ENCODE measurements at places on chromosomes 4 and X.

DNA sequence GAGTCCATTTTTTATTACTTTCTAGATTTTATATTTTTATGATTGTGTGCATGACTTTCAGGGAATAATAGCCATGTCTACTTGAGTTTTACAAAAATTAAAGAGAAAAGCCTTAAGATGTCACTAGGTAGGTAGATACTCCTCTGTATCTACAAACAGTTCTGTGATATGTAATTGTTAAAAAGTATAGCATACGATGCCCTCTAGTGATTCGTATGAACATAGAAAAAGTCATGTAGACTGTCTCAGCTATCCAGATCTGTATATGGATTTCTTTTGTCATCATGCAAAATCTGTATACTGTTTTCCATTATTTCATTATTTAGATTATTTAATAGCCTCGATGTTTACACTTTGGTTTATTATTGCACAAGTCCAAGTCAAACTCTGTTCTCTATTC is 856.6 kb downstream of the CENPC start:
- DNase-seq: no peak

GRCh38 chr4:123849495-123849894 is 452.9 kb downstream of the SPRY1 start:
- no peak for DNase-seq

DNA sequence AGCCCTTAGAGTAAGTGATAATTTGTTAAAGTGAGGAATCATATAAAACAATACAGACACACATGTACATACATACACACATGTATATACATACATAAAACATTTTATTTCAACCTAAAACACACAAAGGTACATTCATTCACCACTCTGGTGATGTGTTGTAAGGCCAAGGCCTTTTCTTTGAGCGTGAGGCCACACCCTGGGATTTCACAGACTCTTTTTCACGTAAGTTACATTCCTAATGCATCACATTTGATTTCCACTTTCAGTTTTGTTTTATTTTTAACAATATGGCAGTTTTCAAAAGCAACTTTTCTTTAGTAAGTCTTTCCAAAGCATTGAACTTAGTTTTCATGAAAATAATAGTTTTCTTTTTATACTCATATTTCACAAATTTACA is 170.7 kb downstream of the COL4A6 start:
- no peak for DNase-seq

DNA sequence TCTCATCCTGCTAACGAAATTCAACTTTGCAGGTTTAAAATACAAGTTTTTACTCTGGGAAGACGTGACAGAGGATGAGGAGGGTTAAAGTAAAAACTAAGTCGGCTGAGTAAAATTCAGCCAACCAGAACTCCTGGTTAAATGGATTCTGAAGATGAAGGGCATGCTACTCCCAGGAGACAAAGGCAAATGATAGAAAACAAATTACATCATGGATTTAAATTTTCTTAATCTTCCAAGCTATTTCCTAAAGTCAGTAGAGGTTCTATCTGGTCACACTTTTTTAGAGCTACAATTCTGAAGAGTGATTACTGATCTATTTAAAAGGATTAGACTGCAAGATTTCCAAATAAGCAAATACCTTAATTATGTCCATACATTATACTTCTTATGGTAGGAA is 47.9 kb downstream of the ZNF827 start:
- no peak for DNase-seq

- DNase-seq: no peak
These were observed 27.9 kb upstream of the LCORL start for GRCh38 chr4:18049446-18049845.

DNA sequence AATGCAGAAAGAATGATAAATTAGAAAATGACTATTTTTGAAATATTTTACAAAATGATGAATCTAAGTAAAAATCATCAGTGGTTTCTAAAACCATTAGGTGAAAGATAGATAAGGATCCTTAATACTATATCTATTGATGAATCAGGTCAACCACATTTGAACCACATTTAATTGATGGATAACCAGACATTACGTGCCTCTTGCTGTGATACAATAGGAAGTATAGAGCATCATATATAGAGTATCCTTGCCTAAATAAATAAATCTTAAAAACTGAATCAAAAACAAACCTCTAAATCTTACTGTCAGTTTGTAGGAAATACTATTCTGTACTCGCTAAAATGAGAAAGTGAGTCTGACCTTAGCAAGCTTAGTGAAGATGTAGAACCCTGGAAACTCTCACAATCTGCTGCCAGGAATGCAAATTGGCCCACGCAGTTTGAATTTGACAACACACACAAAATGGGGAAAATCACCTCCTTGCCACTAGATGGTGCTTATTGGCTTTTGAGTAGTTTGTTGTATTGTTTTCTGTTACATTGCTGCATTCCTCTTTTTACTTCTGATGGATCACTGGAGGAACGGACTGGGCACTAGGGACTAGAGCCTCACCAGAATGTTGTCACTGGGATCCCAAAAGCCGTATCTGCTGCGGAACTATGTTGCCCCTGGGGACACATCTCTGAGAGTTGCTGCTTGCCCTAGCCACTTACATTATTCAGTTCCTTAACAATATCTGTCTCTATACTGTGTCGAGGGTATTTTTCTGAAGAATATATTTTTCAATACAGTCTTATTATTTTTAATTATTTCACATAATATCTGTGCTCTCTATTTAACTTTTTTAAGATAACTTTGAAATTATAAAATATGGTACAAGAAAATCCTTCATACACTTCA is 25.4 kb upstream of the SLAIN2 start:
- peak; percentile 40 for DNase-seq

DNA sequence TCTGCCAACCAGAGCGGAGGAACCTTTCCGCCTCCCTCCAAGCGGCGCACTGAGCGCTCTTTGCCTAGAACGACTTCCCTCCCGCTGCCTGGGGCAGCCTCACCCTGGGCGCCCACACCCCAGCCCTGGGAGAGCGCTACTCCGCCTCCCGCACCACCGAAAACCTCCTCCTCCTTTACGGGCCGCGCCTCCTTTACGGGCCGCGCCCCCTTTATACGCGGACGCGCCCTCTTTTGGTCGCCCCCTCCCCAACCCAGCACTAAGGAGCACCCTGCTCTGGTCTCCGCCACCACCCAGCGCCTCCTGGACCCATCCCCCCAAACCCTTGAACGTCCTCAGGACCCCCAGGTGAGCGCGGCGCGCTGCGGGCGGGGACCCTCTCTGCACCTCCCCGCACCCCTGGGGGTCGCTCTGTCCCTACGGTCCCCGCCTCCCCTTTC is 586 bp upstream of the NSG1 start:
- DNase-seq: no peak

GRCh38 chr4:38664706-38665401 is 855 bp downstream of the KLF3 start:
- no peak for DNase-seq

GRCh38 chr4:86664959-86665358 is 70.8 kb downstream of the PTPN13 start:
- peak; percentile 57 for DNase-seq

- no peak for DNase-seq
These were observed 54.9 kb upstream of the LGI2 start for GRCh38 chr4:25085671-25086070.

- DNase-seq: no peak
These were observed 71.4 kb downstream of the RGS12 start for GRCh38 chr4:3364199-3364598.

GRCh38 chr4:6612961-6613675 is 27.4 kb upstream of the MRFAP1 start:
- DNase-seq: no peak

DNA sequence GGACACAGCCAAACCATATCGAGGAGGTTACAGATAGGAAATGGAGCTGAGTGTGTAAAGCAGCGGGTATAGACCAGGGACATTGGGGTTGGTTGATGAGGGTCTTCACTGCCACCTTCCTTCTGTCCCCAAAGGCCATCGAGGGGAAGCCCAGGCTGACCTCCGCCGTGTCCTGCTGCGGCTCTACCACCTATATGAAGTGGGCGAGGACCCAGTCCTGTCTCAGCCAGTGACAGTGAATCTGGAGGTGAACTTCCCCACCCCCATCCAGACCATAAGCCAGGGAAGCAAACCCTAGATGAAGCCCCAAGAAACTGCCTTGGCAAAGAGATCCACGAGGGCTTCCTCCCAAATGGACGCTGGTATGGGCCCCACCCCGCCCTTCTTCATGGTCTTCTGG is 23.2 kb upstream of the MRFAP1 start:
- DNase-seq: no peak

DNA sequence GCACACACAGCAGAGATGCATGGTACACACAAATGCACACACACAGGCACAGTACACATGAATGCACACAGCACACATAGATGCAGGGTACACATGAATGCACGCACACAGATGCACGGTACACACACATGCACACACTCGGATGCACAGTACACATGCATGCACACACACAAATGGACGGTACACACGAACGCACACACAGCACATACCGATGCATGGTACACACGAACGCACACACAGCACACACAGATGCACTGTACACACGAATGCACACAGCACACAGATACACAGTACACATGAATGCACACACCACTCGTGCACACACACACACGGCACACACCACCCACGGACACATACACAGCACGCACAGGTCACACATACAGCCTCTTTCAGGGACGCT is 43.8 kb upstream of the CPLX1 start:
- no peak for DNase-seq

DNA sequence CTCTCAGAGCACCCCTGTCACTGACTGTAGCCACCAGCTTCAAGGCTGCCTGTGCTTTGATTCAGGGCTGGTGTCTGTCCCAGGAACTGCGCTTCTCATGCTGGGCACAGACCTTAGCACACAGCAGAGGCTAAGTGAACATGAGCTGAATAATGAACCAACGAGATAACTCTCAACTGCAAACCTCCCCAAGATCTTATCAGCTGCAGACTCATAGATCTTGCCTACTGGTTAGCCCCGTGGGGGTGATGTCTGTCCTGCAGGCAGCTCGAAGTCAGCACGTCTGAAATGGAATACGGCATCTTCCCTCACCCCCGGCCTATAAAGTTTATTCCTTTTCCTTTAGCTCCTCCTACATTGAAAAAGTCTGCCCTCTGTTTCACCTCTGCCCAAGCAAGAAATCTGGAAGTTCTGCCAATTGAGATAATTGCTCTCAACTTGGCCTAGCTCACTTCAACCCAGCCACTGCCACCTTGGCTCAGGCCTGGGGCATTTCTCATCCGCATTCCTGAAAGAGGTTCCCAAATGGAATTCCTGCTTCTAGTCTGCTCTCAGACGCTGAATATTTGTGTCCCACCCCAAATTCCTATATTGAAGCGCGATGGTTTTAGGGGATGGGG is 73.7 kb downstream of the GATB start:
- DNase-seq: no peak

DNA sequence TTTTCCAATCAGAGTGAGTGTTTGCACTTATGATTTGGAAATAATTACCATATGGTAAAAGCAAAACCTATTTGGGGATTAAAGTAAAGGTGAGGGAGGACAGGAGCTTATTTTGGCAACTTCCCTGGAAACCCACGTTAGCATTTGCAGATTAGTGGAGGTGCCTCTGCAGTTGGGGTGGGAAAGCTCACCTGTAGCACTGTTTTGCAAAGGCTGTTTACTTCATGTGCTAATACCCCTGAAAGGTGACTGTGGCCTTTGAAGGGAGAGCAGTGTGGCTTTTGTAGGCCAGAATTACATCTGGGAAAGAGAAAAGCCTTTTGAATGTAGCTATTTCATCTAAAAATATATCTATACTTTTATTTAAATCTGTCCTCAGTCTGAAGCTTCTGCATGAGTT is 9.4 kb downstream of the SUPT20HL1 start:
- DNase-seq: no peak

GRCh38 chrX:129750971-129751370 is 12.2 kb downstream of the XPNPEP2 start:
- no peak for DNase-seq

- DNase-seq: no peak
These were observed 587.1 kb upstream of the CPEB2 start for GRCh38 chr4:14415146-14415545.

GRCh38 chr4:79476196-79476595 is 68.2 kb upstream of the GK2 start:
- no peak for DNase-seq

GRCh38 chr4:141179474-141180373 is 41.0 kb upstream of the ZNF330 start:
- no peak for DNase-seq

DNA sequence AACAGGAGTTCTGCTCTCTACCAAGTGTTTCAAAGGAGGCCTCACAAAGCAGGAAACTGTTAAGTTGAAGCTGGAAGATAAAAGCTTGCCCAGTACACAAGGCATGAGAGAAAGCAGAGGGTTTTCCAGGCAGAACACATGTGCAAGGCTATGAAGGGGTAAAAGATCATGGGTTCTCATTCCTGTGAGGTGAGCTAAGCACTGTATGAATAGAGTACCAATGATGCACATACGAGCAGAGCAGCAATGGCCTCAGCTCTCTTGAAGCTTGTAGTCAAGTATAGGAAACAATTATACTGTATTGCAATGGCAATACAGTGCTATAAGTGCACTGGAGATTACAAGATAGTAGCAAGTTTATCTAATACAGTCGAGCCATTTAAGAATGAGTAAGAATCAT is 18.0 kb downstream of the TTC29 start:
- DNase-seq: no peak

- no peak for DNase-seq
These were observed 220.4 kb downstream of the MAML3 start for GRCh38 chr4:139933541-139933940.

DNA sequence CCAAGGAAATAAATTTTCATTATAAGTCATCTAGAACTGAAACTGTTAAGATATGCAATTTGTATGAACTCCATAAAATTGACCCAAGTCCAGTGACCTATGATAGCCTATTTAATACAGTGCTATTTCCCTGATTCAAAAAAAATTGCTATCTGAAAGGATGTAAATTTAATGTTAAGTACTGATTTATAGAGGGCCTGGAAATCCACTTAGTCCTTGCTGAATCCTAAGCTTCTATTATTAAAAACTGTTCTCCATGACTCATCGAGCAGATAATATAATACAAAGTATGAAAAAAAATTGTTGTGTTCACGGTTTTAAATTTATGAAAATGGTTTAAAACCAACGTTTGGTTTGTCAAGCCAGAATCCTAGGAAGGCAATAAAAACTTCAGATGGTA is 704.8 kb upstream of the AADAT start:
- DNase-seq: no peak

DNA sequence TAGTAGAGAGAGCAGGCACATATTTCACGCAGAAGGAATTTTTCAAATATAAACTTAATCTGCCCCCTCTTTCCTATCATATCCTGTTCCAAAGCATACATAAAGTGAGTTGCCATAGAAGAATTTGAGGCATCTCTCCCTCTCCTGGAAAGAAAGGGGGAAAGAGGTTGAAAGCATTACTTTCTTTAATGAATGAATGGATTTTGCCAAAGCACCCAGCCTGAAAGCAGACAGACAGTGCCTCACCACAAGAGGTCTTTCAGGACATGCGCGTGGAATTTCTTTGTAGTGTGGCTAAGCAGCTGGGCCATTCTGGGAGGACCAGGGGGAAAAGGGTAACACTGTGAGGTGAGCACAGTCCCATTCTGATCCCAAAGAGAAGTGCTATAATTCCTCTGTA is 651.4 kb downstream of the IQCM start:
- DNase-seq: peak; percentile 46

- no peak for DNase-seq
These were observed 1012.1 kb downstream of the FAM133A start for GRCh38 chrX:94686071-94686470.
